ENCODE measurements at places on chromosomes 3 and 15.

DNA sequence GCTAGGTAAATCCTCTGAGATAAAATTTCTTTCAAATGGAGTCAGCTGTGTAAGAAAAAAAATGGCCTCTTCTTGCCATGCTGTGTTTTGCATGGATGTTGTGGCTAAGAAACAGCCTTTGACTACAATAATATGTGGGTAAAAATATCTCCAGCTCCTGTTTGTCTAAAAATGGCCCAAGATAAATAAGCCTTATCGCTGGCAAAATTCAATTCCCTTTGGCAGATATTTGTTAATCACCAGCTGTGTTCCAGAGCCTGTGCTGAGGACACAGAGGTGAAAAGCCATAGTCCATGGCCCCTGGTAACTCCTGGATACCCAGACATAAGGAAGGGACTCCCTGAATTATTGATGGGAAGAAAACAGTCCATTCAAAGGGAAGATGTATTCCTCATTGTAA lies 15.3 kb upstream of the RAMAC start:
- no peak for DNase-seq

GRCh38 chr3:172051310-172051956 lies 12.1 kb downstream of the FNDC3B start:
- no peak for DNase-seq

- DNase-seq, result no peak
Observed at GRCh38 chr15:70199124-70199482, 101.4 kb upstream of the TLE3 start.

- DNase-seq, result no peak
Observed at GRCh38 chr3:191792580-191792979, 331.6 kb downstream of the PYDC2 start.

GRCh38 chr3:112466020-112466419 lies 33.3 kb downstream of the BTLA start:
- no peak for DNase-seq

DNA sequence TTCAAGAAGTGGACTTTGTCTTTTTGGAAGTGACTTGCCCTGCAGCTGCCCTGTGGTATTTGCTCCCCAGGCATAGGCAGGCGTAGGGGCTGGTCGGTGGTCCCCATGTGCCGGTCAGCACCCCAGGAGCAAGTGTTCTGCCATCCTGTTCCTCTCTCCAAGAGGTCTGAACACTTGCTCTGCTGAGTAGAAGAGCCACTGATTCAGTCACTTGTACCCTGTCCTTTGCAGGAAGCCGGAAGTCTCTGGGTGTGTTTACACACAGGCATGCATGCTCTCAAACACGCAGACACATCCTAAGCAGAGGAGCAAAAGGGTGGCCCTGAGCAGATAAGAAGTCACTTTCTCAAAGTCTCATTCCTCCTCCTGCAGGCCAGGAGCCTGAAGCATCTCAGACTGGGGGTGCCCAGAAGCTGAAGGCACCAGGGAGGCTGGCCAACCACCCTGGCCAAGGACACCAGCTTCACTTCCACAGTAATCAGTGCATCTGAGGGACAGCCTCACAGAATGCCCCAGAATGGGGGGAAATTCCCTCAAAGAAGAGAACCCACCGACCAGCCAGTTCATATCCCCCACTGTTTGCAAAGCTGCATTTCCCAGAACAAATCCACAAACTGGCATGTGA lies 88.7 kb upstream of the POMGNT2 start:
- DNase-seq, result no peak

GRCh38 chr3:150106740-150107428 lies 136.2 kb upstream of the PFN2 start:
- no peak for DNase-seq

- no peak for DNase-seq
Observed at GRCh38 chr3:70064194-70064779, 64.8 kb downstream of the SAMMSON start.

DNA sequence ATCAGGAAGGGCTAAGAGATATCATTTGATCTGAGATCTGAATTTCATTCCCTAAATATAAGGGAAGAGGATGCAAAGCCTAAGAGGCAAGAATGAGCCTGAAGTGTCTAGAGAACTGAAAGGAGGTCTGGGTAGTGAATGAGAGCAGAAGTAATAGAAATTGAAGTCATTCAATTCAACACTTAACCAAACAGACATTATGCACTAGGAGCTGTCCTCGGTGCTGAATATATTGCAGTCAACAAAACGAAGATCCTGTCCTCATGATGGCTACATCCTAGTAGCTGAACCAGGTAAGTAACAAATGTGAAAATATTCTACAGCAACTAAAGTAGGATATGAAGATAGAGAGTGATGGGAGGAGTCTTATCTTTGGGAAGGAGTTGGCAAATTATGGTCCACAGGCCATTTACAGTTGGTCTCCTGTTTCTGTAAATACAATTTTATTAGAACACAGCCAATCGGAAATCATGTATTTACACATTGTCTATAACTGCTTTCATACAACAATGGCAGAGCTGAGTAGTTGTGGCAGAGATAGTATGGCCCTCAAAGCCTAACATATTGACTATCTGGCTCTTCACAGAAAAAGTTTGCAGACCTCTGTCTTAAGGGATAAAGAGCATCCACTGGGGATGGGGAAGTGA lies 192.9 kb upstream of the CADPS start:
- peak; percentile 19 for DNase-seq

GRCh38 chr3:195182470-195182795 lies 88.5 kb downstream of the XXYLT1 start:
- no peak for DNase-seq

DNA sequence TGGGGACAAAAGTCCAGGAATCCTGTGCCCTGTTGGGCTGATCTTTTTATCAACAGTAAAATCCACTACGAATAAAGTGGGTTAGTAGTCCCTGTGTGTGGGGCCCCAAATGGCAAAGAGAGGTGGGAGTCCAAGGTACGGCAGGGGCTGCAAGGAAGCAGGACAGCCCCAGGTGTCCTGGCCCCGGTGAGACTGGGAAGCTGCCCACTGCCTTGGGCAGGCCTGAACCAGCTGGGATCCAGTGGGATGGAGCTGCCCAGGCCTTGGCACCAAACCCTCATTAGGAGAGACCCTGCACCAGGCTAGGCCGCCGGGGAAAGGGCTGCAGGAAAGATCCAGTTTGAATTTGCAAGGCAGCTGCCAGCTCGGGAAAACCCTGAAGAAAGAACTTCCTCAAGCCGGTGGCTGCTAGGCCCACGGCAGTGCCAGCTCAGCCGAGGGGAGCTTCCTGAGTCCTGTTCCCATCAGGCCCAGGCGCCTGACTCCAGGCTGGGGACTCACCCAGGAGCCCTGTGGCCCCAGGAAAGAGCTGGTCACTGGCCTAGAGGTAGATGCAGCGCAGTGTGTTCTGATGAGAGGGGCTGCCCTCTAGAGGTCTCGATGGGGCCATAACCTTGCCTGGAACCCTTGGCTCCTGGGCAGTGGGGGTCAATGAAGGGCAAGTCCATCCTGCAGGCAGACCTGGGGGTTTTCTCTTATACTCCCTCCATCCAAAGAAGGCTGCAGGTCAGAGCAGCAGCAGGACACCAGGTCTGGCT lies 14.4 kb upstream of the GNAI2 start:
- DNase-seq, result no peak

DNA sequence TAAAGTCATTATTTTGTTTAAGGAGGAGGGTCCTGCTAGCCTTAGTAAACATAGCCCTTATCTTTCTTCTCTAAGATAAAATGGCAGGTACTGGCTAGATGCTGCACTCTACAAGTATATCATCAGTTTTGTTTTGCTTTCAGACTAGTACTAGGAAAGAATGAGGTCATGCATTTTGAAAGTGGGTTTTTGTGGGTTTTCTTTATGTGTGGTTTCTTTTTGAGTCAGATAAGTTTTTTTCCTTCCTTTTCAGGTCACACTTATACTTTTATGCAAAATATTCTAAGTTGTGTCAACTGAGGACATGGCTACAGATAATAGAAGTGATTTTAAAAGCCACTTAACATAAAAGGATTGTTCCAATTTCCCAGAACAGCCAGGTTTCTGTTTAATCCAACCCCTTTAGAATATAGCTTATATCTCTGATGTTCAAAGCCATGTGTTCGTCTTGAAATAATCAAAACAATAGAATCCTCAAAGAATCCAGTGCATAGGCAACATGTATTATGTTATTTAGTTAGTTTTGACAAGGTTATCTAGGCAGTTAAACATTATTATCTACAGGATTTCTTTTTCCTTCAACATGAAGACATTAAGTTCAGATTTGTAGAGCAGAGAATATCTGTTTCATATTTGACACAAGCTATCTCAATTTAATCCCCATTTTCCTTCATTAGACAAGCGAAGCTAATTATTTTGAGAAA lies 406.2 kb downstream of the RBMS3 start:
- DNase-seq, result no peak

DNA sequence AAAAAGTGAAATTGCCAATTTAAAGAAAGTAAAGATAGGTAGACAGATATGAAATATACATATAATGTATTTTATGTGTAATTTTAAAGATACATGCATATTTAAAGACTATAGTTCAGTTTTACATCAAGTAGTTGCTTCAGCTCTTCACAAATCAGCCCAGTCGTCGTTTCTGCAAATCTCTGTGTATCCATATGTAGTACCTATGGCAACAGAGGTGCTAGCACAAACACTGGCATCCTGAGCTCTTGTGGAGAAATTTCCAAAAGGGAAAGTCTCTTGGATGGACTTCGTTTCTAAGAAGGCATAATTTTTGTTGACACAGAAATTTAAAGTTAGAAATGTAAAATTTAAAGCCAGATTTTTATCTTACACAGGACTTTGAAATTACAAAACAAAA lies 1284.7 kb downstream of the ROBO1 start:
- no peak for DNase-seq

GRCh38 chr15:40275523-40275922 lies 7.3 kb downstream of the ANKRD63 start:
- DNase-seq, result no peak

GRCh38 chr3:50484722-50485121 lies 18.7 kb downstream of the CACNA2D2 start:
- DNase-seq, result no peak

DNA sequence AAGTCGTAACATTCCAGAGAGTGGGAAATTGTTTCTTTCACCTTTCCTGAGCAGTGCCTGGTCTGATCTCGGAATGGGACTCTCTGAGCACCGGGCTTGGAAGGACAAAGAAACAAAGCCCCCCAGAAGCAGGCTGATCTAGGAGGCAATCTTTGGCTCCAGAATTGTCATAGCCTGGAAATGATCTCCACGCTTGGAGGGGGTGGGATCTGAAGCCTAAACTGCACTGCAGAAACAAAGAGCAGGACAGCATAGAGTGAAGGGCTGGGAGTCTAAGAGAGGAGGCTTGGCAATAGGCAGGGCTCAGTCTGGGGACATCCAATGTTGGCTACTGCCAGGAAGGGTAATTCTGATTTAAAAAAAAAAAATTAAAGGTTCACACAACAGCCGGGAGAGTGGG lies 1.9 kb downstream of the CRABP1 start:
- no peak for DNase-seq

DNA sequence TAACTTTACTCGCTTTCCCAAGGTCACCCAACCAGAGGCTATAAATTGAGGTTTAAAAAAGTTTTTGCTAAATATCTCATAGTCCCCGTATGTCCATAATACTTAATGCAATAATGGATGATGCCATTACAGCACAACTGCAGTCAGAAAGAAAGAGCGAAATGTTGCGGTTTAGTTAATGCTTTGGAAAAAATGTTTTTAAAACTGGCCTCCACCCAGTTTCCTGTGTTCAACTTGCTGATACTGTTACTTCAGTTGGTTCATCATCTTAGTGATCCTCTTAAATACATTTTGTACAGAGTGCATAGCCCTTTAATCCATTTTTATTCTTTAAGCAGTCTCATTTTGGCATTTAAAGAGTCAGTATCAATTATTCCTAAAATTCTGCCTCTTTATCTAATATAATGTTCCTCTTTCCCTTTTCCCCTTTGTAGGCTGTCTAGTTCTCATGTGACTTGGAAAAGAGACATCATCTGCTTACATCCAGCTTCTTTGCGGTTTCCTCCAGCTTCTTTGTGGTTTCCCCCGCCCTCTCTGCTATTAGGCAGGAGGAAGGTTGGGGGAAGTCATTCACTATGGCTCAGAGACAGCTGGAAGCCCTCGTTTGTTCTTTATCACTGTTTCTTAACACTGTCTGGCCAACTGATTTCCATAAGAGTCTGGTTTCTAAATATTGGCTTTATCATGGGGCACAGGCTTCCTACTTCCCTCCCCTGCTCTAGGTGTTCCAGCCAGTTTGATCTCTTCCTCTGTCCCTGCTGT lies 154.3 kb downstream of the GOLIM4 start:
- DNase-seq, result no peak

GRCh38 chr3:187280644-187281043 lies 10.9 kb downstream of the MASP1 start:
- DNase-seq, result no peak

DNA sequence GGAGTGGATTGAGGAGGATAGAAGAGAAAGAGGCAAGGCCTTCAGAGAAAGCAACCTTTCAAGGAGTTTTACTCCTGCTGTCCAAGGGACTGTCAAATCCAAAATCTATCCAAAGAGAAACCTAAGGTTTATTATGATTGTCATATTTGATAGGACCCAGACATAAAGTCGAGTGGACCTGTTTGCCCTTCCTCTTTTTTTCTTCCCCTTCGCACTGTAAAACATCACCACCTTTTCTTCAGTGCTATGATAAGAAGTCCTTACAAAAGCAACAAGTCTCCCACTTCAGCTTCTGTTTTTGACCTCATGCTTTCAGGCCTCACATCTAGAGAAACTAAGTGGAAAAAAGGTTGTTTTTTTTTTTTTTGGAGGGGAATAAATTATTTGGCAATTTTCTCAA lies 73.0 kb downstream of the TRPC1 start:
- no peak for DNase-seq

DNA sequence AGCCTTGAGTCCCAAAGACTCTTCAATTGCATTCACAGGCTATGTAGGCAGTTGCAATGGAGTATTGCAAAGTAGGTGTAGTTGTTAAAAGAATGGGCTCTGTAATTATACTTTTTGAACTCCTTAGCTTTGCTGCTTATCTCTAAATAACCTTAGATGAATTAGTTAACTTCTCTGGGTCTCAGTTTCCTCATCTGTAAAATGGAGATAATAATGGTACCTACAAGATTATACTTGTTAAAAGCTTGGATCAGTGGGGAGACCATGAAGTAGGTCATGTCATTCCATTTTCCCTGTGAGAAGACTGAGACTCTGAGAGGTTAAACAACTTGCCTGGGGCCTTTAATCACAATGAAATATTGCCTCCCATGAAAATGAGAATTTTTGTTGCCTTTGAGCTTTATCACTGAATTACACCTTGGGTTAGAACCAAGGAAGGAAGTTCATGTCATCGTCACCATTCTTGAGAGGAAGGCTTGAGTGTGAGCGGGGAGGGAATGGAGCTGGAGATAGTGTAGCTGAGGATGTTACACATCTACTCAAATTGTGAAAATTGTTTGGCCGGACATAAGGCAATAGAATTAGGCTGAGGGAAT lies 38.1 kb downstream of the CTDSPL start:
- no peak for DNase-seq

DNA sequence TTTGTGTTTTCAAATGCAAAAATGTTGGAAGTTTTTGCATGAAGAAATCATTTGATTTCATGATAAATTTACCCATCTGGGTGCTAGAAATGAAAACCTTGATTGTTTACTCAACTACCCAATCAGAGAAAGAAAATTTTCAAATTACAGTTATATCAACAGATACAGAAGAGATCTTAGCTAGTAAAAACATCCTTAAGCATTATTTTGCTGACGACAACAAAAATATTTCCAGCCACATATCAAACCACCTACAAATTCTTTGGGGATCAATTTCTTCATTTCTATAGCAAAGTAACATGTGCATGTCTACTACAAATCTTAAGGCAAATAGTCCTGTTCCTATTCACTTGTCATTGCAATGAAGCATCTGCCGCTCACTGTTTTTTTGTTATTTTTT lies 530.3 kb downstream of the ZIC1 start:
- DNase-seq, result no peak

- DNase-seq, result no peak
Observed at GRCh38 chr3:188667926-188668325, 503.8 kb upstream of the TPRG1 start.

GRCh38 chr3:185959609-185960521 lies 22.1 kb upstream of the TRA2B start:
- DNase-seq, result no peak
